ENCODE measurements at places on chromosomes 4 and X.

DNA sequence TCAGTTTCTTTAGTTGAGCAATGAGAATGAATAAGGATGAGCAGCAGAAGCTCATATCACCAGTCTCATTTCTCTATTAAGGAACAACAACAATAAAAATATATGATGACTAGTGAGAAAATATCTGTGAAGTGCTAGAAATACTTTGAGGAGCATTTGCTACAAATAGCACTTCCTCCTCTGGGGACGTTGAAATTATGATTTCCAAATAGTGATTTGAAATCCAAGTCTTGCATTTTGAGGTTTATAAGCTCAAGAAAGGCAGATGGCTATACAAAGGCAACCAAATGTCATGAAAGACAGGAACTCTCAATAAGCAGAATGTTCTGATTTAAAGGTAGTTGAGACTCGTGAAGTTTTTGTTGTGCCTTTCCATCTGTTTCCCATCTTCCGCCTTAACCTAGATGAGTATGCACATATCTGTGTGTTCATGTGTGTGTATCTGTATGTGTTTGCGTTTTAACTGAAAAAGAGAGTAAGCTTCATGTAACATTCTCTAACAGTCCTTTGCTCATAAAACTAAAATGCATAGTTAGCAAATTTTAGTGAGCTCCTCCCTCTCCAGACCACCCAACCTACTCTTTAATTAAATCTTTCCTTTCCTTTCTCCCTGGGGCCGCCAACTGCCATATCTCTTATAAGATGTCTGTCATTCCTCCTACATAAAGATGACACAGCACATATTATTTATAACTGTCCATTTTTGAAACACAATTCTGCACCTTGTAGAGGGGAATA, 222.6 kb upstream of the RASGEF1B start:
- DNase-seq = no peak

- DNase-seq = no peak
Measured at GRCh38 chrX:68648960-68649359, 1.5 kb downstream of the STARD8 start.

- no peak for DNase-seq
Measured at GRCh38 chrX:13473442-13474163, 95.8 kb upstream of the EGFL6 start.

- no peak for DNase-seq
Measured at GRCh38 chr4:176814770-176815169, 22.0 kb upstream of the VEGFC start.

DNA sequence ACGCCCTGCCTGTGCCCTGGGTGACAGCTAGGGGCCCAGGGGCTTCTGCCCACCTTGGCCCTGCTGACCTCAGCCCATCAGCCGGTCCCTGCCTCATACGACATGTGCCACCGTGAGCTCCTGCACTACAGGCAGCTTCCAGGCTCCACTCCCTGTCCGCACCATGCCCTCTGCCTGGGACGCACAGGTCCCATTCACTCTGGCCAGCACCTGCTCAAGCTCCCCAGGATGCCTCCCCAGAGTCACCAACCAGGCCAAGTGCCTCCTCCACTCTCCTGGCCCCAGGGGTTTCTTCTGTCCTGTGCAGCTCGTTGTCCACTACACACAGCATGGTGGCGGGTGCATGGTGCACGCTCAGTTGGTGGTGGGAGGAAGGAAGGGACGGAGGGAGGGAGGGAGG, 20.2 kb upstream of the MRFAP1 start:
- no peak for DNase-seq

DNA sequence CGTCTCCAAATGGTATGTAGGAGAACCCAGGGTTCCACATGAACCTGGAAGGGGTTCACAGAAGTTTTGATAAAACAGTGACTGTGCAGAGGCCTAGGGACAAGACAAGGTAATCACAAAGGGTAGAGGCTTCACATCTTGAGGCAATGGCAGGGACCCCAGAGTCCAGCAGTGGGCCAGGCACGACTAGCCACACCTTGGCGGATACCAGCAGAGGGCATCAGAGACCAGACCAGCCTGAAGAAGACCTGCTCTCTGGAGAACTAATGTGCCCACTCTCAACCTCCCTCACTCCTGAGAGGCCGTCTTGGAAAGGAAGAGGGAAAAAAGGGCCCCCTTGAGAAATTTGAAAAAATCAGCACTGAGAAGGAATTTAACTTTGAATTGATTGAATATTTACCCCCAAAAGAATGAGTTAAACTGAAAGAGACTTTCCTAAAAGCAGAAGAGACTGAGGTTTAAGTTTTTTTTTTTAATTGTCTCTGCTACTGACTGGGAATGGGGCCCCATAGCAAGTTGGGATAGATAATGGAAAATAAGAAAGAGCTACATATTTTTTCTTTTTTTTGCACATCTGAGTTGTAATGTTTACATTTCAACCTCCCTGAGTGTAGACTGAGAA, 243.8 kb upstream of the JADE1 start:
- peak; percentile 55 for DNase-seq

DNA sequence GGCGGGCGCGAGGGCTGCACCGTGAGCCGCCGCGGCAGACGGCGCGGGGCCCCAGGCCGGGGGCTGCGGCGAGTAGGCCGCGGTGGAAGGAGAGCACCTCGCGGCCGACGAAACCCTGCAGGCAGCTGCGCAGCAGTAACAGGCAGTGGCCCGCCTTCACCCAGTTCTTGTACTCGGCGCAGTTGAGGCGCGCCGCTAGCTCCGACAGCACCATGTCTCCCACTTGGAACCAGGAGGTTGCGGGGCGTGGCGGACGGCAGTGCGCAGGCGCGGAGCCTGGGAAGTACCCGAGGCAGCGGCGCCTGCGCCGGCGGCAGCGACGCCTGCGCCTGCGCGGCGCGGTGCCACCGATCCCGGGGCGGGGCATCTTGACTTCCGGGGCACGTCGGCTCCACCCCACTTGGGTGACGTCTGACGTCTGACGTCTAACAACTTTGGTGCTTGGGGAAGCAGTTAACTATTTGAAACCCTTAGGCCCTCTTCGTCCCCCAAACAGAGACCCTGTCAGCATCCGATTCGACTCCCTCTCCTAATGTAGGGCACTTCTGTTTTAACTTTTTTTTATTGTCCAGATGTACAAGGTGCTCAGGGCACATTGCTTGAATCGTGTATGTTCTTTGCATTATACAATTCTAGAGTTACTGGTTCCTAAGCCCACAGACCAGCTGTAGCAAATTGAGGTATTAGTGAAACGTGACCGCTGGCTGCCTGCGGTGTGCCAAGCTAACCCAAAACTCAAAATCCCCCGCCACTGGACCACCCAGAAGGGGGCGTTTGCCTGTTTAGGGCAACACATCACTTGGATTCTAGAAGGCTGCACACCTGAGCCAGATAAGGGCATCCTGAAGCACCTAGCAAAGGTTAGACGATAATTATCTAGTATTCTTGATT, at the start of gene CXorf38:
TSS of gene CXorf38 (minus strand) at position 255 of the 891 bp plus-strand sequence. CDS start at position 214, 41 bp downstream.
- DNase-seq = peak; percentile 87

- DNase-seq = no peak
Measured at GRCh38 chr4:133856731-133857355, 344.7 kb downstream of the PABPC4L start.

GRCh38 chr4:26809811-26810210, 50.8 kb upstream of the STIM2 start:
- DNase-seq = no peak

DNA sequence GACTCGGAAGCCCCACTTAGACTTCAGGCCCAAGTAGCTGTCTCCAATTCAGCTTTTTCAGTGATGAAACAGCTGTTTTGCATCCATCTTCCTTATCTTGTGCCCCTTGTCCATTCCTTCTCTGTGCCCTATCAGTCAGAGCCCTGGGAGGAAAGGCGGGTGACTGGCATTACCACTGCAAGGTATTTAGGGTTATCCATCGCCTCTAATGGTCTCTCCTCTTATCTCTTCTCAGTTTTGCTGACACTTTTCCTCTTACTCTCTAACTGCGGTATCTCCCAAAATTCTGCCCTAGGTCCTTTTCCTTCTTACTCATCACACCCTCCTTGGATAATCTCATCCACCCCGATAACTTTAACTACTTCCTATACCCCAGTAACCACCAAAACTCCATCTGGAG, 13.7 kb downstream of the GAB3 start:
- no peak for DNase-seq

GRCh38 chr4:77820649-77821561, 1.7 kb upstream of the CNOT6L start:
- DNase-seq = peak; percentile 45

- DNase-seq = no peak
Measured at GRCh38 chr4:72918362-72918761, 151.2 kb downstream of the COX18 start.

DNA sequence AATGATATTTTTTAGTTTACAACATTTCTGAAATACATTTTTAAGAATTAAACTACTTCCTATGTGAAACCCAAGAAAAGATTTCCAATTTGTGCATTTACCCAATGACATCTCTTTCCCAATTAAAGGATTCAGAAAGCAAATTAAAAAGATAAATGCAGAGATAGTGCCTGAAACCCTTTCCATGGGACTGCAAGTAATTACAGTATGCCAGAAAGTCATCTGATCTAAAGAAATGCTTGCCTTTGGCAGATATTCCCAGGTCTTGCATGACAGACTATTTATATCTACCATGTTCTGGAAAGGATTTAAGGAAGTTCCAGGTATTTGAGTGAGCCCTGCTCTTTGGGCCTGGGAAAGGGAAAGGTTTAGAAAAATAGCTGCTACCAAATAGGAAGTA, 41.6 kb upstream of the CXorf38 start:
- no peak for DNase-seq

- no peak for DNase-seq
Measured at GRCh38 chr4:89411539-89412309, 104.1 kb upstream of the GPRIN3 start.

- peak; percentile 58 for DNase-seq
Measured at GRCh38 chr4:150280081-150280895, 202.0 kb downstream of the DCLK2 start.

- DNase-seq = peak; percentile 88
Measured at GRCh38 chrX:20515841-20516461, 249.2 kb upstream of the RPS6KA3 start.

DNA sequence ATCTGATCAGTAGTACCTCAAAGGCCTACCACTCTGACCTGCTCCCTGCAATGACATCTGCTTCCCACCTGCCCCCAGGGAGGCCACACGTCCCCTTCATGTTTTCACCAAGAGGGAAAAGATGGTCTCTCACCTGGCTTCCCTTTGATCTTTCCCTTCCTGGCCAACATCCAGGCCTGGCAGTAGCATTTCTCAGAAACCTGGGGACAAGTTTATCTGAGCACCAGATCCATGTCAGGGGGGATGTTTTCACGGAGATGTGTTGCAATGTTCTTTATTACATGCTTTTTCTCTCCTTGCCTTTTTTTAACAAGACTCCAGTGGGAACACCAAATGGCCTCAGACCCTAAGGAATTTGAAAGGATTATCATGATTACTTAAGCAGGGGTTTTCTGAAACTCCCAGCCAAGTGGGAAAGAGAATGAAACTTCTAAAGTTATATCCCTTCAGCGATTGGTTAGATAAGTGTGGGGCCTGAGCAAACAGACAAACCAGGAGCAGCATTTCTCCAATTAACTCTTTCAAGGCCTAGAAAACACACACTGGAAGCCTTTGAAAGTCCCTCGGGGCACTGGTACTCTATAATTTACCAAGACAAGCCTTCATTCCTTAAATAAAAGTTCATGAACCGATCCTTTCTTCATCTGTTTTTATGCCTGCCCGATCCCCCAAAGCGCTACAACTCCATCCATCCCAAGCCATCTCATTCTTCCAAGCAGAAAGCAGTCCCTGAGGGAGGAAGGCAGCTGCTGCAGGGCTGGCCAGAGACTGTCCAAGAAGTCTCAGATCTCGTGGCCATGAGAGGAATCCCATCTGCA, 94.1 kb downstream of the BCOR start:
- no peak for DNase-seq

GRCh38 chr4:155972098-155972497, 18.4 kb upstream of the CTSO start:
- DNase-seq = peak; percentile 23

DNA sequence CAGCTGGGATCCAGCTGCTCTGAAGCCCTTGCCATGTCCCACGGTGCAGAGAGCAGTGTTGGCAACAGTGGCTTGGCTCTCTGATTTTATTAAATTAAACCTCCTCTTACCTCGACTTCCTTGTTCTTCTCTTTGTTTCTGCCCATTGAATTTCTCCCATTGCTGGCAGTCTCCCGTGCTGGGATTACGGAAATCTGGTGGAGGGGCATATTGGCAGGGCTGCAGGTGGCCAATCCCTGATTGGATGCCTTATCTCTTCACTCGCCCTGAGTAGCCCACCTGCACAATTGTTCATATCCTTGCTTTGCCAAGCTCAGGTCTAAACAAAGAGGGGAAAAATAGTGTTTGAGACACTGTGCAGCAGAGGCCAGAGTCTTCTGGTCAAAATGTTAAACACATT, 493.9 kb downstream of the TMA16 start:
- DNase-seq = no peak

DNA sequence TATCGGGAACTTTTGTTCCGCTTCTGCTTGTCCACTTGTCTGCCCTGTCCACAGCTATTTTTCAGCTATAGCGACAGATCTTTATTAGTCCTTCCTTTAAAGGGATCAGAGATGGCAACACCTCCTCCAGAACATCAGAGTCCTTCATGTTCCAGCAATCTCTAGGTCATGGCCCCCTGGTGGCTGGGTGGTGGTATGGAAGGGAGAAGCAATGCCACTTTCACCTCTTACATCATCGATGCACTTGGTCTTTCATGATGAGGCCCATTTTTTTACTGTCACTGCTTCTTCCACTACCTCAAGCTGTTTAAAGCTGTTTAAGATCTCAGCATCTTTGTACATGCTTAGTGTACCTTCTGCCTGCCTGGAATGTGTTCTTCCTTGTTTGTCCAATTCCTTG, 106.7 kb downstream of the ARHGAP6 start:
- peak; percentile 46 for DNase-seq

DNA sequence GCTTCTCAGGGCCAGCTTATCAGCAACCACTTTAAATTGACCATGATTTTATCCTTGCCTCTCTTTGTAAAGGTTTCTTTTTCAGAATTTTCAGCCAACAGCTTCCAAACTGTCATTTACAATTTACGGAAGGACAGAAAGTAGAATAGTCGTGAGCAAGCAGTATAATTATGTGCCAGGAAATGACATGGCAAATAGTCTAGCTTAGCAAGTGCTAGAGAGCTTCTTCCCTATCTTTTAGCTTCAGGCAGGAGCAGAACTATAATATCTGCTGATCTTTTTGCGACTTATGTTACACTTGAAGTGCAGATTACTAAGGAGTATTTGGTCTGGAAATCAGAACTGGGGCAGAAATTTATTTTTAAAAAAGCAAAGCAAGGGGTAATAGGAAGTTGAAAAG, 123.0 kb upstream of the AP1S2 start:
- DNase-seq = peak; percentile 16

DNA sequence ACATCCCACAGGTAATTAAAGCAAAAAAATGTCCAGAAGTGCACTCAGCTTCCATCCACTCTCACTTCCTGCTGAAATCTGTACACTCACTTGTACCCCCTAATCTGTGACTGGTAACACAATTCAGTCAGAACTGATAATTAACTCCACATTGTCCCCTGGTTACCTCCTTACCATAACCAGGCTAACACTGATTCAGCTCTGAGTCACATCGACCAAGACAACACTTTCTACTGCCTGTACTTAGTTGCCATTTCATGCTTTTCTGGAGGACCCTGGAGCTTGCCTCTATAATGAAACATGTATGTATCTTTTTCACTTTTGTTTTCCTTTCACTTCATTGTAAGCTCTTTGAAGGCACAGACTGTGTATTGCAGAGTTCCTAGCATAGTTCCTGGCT, 130.9 kb upstream of the GABRG1 start:
- no peak for DNase-seq
